HT1080 (cell line): ENCODE measurements at places on chromosomes 6 and 20.

DNA sequence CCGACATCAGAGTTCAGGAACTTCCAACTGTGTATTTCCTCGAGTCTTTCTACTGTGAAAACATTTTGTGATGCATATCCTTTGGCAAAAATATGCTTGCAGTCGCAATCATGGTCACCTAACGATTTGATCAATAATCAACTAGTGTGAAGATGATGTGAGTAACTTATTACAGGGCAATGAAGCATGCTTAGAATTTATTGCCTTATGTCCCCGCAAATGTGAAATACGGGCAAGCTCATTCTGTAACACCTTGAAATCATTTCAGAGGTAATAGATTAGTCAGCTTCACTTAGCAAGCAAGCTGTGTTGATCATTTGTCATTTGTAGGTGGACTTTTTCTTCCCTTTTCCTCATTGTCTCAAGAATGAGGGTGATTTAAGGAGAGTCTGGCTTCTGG, 67.9 kb upstream of the DOK5 start:
- no peak for DNase-seq

DNA sequence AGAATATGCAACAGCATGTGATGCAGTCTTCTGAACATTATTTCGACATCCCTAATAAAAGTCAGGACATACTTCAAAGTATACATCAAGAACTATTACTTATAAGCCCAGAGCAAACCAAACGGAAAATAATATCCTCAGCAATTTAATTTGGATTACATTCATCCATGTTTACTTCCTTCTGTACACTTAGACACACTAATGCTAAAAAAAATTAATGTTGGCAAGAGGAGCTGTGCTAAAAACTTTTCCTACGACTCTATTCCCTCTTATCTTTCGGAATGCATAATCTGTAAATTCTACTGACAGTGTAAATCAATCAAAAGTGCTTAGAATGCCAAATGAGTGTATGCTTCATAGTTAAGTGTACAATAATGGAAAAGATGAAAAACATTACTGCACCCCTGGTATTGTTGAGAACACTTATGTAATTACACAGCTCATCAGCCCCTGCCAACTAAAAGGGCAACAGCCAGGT, 301.2 kb upstream of the HSF2 start:
- DNase-seq, result no peak

- no peak for DNase-seq
These were observed 40.2 kb downstream of the INSM1 start for GRCh38 chr20:20407891-20408805.

DNA sequence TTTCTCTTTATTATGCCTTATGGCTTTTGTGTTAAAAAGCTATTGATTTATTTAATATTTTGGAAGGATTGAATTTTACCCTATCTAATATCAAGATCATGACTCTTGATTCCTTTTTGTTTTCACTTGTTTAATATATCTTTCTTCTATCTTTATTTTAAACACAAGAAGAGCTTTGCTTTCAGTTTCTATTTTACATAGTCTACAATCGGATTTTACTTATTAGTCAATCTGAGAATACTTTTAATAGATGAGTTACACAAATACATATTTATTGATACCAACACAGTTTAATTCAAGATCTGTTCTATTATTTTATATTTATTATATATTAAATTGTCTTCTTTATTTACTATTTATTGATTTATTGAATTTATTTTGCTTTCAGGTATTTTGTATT, 218.8 kb downstream of the ESR1 start:
- no peak for DNase-seq

GRCh38 chr20:16526433-16527380, 46.5 kb downstream of the KIF16B start:
- DNase-seq, result no peak

- DNase-seq, result no peak
These were observed 192.9 kb downstream of the AIG1 start for GRCh38 chr6:143253586-143253985.

DNA sequence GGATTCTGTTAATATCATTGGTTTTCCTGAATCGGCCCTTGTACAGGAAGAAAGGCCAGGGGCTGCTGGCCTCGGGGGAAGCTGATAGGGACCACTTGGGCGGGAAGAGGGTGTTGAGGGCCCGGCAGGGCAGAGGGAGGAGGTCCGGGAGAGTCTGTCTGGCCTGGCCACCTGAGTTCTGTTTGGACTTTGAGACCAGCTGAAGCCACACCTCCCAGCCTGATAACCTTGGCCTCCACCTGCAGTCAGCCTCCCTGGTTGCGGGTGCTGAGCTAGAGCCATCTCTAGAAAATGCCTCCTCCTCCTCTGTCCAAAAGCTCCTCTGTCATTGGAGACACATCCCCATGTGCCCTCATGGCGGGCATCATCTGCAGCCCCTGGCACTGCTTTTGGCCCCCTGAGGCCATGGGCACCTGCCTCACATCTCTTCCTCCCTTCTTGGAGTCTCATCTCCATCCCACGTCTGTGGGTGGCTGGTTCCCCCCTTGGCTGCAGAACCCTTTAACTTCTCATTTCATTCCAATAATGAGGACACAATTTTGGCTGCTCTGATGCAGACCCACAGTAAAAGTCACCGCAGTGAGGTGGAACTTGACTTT, 16.6 kb downstream of the APCDD1L start:
- no peak for DNase-seq

DNA sequence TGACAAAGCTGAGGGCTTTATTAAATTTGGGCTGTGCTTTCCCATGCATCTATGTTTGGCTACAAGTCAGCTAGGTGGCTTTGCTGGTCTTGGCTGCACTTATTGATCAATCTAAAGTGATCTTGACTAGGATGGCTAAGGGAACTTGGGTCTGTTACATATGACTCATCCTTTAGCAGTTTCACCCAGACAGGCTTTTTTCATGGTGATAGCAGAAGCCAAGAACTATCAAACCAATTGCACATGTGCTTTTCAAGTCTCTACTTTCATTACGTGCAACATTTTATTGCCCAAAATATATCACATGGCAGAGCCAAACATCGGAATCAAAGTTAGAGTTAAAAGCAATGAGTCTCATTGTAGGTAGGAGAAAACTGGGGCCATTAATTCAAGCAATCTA, 626.3 kb downstream of the TENT5A start:
- no peak for DNase-seq

DNA sequence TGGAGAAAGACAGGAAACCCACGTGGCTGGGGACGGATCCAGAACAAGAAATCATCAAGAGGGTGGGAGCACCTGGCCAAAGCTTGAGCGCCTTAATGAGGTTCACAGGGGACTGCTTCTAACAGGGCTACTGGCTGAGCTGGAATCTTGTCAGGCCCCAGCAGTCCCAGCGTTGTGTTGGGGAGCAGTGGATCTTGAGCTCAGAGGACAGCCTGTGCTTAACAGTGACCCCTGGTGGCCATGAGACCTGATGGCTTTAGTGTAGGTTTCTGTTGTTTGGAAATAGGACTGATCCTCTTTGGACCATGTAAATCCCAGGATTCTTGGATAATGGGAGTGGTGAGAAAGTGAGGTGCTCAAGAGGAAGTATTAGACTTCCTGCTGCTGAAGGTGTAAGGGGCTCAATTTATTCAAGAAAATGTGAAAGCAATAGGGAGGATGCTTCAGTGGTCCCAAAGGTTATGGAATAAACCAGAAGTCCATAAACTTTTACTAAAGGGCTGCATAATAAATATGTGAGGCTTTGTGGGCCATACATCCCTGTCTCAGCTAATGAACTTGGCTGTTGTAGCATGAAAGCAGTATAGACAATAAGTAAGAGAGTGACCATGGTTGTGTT, 216.2 kb downstream of the NFATC2 start:
- DNase-seq, result peak; percentile 46

DNA sequence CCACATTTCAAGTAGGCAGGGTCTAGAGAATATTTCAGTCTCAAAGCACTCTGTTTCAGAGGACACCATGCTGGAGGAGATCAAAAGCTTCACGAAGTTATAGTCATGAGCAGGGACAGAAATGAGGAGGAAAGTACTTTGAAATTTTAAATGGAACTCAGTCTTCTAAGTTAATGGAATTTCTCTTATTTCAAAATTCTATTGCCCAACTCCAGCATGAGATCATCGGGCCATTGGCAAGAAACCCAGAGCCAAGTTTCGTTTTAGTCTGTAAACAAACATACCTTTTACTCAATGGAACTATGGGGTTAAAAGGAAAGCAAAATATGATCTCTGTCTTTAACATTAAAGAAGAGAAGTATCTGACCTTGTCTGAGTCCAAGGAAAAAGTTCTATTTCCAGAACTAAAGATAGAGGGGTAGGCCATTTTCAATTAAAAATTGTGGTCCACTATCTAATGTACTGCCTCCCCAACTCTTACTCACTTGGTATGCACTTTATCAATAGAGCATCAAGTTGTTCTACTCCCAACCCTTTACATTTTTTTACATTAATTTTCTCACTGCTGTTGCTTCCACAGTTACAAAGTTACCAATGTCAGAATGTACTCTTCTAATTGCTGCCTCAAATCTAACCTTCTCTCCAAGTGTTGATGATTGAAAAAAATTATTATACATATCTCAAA, 235.3 kb upstream of the NRSN1 start:
- DNase-seq, result no peak

GRCh38 chr6:105136431-105137350, 43.1 kb downstream of the POPDC3 start:
- peak; percentile 61 for DNase-seq

DNA sequence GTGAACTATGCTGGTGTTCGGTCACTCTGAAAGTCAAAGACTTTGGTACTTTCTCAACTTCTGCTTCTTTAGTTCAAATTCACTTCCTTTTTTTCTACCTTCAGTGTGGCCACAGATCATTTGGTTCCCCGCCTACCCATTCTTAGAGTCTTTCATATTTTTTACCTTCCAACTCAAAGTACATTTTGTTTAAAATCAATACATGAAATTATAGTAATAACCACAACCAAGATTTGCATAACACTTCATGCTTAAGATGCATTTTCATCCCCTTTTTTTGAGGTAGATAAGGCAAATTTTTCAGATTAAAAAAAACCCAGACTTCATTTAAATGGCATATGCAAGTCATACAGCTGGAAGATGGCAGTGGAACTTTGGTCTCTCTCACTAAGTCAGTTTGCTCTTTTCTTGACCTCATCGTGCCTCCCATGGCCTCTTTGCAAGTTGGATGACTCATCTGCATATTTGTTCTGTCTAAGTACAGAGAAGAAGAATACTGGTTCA, 11.9 kb upstream of the CNR1 start:
- no peak for DNase-seq
